ENCODE measurements at places on chromosomes 7 and 10.

GRCh38 chr10:112807013-112807412 lies 143.0 kb upstream of the TCF7L2 start:
- no peak for DNase-seq

DNA sequence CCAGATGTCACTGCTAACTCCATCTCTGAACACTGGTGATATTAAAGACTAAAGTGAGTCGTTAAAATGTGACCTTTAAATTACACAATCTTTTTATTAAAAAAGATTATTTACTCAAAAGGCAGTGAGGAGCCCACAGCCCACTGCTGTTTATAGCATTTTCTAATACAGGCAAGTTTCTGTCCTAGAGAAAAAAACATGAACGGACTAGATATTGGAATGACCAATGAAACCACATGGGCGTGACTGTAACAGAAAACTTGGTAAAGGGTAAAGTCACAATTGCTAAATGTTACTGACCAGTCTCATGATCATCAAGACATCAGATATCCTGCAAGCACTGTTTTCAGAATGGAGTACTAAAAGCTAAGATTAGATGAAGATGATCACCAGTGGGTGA lies 78.7 kb downstream of the FEZF1 start:
- no peak for DNase-seq

DNA sequence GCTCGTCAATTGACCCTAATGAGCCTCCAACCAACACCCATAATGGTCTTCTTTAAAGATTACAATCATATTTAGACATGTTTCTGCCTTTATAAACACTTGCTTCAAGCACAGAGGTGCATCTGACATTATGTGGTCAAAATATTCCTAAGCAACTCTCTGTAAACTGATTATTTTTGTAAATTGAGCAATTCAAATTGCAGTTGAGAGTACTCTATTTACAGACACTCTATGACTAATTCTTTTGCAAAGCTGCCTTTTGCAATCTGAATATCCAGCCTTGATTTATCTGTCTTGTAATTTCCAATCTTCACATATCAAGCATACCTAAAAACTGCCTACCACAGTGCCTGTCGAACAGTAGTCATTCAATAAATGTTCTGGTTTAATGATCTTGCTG lies 112.0 kb downstream of the PDE1C start:
- DNase-seq: no peak

GRCh38 chr7:23539494-23539907 lies 7.7 kb upstream of the TRA2A start:
- DNase-seq: no peak

DNA sequence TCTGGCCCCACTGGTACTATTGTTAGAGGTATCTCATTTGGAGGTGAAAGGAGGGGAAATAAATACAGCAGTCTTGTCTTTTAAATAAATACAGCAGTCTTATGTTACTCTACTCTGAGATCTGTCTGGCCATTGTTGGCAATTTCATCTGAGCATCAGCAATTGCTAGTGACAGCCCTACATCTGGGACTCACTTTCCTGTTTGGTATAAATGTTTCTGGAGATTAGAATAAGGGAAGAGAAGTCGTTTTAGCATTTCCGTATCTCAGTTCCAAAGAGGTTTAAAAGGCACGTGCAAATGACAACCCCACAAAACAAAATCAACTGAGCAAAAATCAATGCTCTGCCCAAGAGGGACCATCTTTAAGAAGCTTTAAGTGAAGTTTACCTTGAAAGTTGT lies 18.1 kb upstream of the CNNM2 start:
- DNase-seq: no peak

DNA sequence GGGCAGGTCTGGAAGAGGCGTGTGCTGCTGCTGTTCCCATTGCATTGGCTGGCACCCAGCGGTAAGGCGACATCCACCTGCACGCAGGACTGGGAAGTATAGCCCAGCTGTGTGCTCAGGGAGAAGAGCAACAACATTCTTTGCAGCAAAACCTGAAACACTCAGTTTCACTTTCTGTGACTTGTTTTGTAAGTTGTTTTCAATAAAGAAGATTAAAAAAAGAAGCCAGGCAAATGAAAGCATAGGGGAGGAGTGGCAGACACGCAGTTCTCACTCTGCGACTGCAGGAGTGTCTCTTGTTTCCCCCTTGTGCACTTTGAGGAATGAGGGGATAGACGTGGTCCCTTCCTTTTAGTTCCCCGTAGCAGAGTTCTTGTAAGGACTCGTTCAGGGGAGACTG lies 5.8 kb downstream of the FBH1 start:
- DNase-seq: no peak

DNA sequence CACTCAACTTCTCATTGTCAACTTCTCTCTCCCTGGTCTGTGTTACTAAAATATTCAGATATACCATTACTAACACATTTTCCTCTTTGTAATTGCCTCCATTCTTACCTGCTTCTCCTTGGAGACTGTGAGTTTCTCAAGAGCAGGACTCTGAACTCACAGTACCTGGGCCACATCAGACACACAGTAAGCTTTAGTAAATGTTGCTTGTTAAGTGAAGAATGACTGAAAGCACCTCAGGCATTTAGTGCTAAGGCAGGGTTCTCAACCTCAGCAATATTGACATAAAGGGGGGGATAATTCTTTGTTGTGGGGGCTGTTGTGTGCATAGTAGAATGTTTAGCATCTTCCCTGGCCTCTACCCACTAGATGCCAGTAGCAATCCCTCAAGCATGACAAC lies 72.0 kb upstream of the RAB11FIP2 start:
- no peak for DNase-seq

DNA sequence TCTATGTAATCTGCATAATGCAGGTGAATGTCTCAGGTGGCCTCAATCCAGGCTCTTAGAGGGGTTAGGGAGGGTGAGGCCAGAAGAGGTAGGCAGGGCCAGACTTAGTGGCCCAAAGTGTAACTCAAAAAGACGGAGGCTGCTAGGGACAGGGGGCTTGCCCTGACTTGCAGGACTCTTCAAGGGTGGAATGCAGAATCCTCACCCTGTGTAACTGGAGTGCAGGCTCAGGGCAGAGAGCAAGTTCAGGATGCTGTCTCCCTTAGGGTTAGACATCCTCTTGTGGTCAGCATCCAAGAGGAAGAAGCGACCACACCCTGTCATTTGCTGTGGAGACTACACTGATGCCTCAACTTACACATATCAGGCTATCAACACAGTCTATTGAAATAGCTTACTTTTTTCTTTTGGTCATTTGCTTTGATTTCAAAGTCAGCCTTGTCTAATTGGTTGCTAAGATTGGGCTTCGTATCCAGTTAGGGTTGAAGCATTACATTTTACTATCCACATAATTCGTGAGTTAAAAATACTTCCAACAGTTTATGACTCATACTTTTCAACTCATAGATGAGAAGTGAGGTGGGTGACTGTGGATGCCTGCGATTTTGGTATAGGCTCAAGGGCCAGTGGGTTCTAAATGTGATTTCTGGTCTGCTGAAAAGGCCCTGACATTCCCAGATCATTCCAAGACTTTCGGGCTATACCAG lies 563.6 kb downstream of the SUGCT start:
- no peak for DNase-seq

DNA sequence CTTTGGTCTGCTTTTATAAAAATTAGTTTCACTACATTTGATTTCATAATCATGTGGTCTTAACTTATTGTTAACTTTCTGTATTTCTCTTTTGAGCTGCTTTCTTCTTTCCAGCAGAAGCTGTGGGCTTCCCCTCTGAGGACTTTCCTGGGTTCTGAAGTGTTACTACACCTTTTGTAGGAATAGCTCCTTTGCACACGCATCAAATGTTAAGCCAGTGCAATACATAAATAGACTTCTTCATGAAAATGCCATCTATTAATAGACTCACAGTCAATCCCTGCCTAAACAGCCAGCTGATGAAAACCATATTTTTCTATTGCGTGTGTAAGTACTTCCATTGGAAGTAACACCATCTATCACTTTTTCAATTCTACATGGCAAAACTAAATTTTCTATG lies 1.5 kb downstream of the ABCB4 start:
- no peak for DNase-seq
